Activated CD4-positive, alpha-beta T cell treated with anti-CD3 and anti-CD28 coated beads, Interleukin-2, amount 10 ng/mL, durations not matched to agents 24 days and 14 days (primary cell): ENCODE measurements at places on chromosomes 5 and 9.
A peak's percentile ranks its signal among the peaks of the same experiment; 100 is the strongest.

- no peak for DNase-seq
These were observed 59.2 kb upstream of the GDNF start for GRCh38 chr5:37899037-37899436.

- peak; percentile 61 for DNase-seq
These were observed 100.1 kb upstream of the TNFAIP8 start for GRCh38 chr5:119255571-119256356.

- no peak for DNase-seq
These were observed 3.0 kb upstream of the MCIDAS start for GRCh38 chr5:55230086-55230629.

- DNase-seq, result peak; percentile 77
These were observed 434 bp downstream of the GLRX start for GRCh38 chr5:95822043-95822541.

DNA sequence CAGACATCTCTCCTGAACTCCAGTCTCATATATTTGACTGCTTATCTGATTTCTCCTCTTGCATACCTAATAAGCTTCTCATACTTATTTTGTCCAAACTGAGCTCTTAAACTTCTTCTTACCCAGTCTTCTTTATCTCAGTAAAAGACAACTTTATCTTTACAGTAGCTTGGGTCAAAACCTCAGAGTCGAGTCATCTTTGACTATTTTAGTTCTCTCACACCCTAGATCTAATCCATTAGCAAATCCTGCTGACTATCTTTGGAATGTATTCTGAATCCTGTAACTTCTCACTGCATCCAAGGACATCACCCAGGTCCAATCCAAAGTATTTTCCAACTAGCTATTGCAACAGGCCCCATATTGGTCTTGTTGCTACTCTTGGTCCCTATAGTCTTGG lies 11.8 kb upstream of the JAK2 start:
- DNase-seq, result no peak

GRCh38 chr5:93349613-93350012 lies 231.4 kb downstream of the NR2F1-AS1 start:
- no peak for DNase-seq

GRCh38 chr9:31983895-31984294 lies 400.5 kb upstream of the ACO1 start:
- DNase-seq, result no peak

DNA sequence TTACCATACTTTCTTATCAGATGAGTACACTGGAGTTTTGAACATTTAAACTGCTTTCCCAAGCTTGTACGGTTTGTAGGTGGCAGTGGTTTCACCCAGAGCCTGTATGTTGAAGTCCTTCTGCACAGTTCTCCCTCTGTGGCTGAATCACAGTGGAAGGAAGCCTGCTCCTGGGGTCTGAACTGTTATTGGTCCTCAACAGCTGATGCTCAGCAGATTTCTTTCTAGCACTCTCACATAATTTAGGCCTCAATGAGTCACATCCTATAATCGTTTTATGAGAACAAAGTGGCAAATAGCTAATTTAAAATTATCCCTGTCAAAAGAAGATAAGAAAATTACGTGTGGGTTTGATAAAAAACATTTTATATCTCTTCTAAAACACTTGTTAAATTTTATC lies 229.7 kb downstream of the TLE4 start:
- no peak for DNase-seq

DNA sequence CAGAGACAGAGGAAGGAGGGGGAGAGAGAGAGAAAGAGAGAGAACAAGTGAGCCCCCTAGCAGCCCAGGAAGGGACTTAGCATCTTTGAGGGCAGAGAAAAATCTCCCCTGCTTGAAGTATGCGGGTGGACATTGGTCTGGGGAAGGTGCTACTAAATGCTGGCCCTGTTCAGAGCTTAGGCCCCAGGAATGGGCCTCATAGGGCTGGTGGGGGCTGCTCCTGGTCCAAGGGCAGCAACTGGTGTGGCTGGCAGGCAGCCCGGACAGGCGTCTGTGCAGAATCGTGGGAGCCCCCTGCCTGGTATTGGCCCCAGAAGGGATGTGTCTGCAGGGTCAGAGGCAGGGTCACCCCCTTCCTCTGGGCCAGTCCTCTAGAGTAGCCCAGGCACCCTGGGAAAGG lies 47.8 kb upstream of the SUSD3 start:
- no peak for DNase-seq

- no peak for DNase-seq
These were observed 42.9 kb upstream of the MTMR12 start for GRCh38 chr5:32355686-32356085.

DNA sequence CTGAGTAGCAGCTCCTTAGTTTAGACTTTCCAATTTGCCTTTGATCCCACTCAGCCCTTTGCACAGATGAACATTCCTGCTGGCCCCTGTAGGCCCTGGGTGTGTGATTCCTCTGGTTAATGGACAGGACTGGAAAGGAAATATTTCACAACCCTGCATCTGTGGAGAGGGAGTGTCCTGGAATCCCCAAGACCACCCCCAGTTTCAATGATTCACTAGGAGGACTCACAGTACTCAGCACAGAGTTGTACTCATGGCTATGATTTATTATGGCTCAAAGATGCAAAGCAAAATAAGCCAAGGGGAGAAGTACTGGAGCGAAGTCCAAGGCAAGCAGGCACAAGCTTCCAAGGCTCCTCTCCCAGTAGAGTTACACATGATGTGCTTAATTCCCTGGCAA lies 42.4 kb upstream of the TJP2 start:
- no peak for DNase-seq

DNA sequence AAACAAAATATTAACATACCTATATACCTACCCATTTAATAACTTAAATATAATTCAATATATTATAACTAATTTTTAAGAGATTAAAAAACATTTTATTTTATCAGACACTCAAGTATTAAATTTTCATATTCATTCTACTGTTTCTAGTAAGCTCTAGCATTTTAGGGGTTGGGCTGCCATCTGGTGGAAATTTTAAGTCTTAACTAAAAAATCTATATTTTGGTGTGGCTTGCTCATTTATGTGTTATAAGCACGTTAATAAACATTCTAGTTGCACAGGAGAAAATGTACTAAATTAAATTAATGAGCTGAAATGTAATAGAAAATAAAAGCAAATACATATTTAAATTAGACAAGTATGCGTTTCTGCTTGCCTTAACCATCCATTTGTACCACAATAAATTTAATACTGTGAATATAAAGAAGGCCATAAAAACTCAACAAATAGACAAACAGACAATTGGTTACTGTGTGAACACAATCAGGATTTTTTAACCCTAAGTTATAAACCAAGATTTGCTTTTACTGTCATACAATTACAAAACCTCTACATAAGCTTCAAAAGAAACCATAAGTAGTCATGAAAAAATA lies 1728.3 kb upstream of the CDH9 start:
- DNase-seq, result no peak

GRCh38 chr5:69043655-69043996 lies 50.2 kb upstream of the SLC30A5 start:
- no peak for DNase-seq

GRCh38 chr9:14992081-14992480 lies 81.9 kb upstream of the FREM1 start:
- peak; percentile 68 for DNase-seq

- DNase-seq, result no peak
These were observed 251.2 kb upstream of the FBXL7 start for GRCh38 chr5:15248731-15249130.
